ENCODE measurements at places on chromosomes 7 and 10.

GRCh38 chr7:66779669-66780409 is 39.3 kb downstream of the RABGEF1 start:
- DNase-seq = no peak

DNA sequence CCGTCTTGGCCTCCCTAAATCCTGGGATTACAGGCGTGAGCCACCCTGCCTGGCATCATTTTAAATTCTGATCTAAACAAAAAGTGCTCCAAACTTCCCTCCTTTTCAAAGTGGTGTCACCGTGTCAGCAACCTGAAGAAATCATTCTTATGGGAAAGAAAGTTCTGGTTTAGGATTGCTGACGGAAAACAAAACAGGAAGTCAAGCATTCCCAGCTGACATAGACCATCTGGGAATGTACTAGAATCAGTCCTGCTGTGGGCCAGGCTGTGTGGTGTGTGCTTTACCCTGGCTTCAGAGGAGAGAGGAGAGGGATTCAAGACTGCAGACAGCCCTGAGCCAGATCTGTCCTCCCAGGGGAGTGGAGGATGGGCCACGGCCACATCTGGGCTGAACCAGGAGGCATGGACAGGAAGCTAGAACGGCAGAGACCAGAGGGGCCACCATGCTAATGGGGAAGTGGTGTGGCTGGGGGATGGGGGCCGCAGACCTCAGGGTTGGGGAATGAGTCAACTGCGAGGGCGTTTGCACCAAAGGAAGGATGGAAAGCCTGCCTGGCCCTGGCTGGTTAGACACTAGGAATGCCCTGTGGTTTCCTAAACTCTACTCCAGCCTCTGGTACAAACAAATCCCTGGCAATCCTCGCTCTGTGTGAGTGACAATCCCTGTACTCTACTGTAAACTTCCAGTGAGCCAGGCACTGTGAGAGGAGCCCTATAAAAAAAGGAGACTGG is 16.7 kb upstream of the CLIP2 start:
- DNase-seq = peak; percentile 56

DNA sequence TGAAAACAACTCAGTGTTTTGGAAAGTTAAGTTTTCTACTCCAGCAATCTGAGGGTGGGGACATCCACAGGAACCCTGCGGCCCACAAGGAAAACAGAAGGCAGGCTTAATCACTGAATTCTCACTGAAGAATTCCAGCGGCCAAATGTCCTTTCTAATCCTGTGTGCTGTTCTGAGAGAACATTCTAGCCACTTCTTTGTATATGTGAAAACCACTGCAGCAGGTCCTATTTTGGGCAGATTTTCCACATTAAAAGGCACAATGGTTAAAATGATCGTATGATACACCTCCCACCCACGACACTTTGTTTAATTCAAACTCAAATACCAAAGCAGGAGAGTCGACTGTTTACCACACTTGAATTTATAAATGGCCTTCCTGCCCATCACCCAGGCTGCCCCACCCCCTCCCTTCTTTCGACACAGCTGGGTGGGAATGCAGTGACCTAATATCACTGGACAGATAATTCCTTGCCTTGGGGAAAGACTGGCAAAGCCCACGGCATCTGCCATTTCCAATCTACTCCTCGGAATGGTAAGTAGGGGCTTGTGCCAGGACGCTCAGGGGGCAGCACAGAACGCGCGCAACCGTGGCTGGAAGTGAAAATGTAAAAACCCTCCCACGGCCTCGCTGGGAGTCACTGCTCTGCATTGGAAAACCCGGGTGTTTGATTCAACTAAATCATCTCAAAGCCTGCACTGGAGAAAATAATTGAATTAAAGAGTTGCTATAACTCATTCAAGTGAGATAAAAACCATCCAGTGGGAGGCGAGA is 67.0 kb downstream of the CTBP2 start:
- DNase-seq = no peak

- no peak for DNase-seq
These were observed 72.6 kb upstream of the NFKB2 start for GRCh38 chr10:102322914-102323313.

DNA sequence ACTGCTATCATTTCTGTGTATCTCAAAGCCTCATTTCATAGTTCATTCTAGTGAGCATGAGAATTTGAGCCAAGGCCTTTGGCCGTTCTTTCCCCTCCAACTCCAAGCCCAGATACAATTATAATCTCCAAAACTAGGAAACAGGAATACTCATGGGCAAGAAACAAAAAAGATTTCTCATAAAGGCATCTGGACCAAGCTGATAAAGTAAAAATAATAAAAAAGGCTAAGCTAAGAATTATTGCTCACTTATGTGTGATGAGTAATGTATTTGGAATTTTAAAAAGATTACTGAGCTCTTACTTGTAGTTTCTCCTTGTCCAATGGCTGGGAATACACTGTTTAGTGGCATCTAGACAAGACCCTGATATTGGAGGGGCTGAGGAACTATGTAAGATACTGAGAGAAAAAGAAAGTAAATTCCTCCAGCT is 196.4 kb upstream of the POM121L12 start:
- no peak for DNase-seq

DNA sequence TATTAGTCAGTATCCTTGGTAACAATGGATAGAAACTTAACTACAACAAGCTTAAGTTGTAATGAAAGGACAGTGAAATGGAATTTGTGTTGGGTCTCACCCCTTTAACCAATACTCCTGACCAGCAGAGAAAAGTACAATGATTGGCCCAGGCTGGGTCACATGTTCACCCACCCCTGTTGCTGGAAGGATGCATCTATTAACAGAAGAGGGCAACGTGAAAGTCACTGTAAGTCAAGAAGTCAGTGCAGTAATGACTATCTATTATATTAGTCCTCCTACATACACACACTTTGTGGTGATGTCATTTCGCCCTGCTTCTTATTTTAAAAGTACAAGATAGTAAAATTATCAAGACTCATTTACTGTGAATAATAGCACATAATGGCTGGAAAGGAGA is 16.2 kb downstream of the PNLIPRP2 start:
- DNase-seq = peak; percentile 42

DNA sequence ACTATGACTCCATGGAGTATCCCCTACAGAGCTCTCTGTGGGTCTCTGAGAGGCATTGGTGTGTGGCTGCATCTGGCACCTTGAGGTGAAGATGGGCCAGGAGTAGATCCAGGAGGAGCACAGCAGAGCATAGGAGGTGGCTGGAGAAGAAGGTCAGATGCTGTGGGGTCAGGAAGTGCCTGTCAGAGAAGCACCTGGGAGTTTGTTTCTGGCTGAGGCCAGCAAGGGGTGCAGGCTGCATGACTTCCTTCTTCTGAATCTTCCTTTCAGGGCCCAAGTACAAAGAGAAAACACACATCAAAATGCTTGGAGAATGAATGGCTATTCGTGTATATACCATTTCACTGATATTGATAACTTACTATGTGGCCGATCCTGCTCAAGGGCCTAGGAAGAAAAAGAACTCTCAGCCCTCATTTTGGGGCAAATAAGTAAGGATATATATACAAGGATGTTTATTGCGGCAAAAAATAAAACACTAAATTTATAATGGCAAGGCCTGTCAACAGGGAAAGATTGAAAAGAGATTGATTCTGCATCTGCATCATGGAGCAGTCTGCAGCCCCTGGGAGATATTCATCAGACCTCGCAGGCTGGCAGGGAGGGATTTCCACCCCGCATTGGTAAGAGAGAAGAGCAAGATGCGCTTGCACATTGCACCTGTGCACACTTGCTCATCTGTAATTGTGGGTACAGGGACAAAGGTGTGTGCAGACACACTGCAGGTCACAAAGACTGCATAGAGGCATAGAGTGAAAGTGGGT is 39.2 kb downstream of the PTPRE start:
- DNase-seq = no peak

DNA sequence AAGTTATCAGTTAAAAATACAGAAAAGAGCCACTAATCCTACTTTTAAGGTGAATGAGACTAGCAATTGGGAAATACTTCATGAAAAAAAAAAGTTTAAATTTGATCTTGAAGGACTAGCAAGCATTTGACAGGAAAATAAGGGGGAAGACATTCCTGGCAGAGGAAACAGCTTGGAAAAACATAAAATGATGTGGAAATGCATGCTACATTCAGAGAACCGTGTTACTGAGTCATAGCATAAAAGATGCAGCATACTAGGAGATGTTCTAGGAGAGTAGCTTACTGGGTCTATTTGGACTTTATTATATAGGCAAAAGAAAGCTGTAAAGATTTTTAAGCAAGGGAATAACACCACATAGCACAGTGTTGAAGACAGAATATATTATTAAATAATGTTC is 108.6 kb upstream of the COL1A2 start:
- DNase-seq = no peak

DNA sequence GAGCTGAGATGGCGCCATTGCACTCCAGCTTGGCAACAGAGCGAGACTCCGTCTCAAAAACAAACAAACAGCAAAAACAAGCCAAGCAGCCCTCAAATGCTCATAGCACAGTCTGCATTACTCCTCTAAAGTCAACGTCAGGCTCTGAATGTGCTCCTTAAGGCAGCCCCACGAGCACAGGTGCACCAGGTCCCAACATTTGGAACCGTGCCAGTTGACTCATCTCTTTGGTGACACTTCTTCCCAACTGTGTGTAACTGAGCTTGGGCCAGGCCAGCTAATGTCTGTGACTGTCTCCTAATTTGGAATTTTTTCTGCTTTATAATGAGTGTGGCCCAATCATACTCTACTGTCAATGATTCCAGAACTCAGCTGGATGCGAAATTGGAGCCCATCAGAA is 66.3 kb upstream of the EFCAB10 start:
- no peak for DNase-seq

DNA sequence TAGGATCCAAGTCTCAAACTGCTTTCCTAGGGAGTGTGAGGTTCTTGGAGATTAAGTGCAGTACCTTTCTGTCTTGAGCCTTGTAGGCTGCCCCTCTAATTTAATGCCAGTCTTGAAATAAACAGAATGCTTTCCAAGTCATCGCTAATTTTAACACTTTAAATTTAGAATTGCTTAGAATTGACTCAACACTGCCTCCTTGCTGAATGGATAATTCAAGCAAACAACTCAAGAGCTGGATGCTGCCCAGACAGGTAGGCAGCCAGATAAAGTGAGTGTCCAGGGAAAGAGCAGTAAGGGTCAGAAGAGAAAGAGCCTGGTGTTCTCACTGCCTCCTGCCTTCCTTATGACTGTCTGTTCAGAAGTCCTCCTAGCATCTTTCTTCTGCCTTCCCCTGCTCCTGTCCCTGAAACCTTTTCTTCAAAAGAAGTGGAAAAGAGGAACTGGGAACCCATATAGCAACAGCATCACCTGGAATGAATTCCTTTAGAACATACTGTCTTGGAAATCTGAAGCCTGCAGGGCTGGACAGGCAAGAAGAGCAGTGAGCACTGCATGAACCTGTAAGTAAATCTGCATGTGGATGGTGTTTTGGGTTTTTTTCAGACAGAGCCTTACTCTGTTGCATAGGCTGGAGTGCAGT is 3.1 kb upstream of the GOT1 start:
- no peak for DNase-seq

- DNase-seq = no peak
These were observed 378.8 kb upstream of the ETV1 start for GRCh38 chr7:14368285-14368684.
